NCI-H1436 treated with DMSO at 0.1 percent for 48 hours (cell line): ENCODE measurements at places on chromosomes 6 and 20.

GRCh38 chr6:25389471-25389870 lies 110.3 kb downstream of the CARMIL1 start:
- no peak for DNase-seq

GRCh38 chr6:14676064-14676463 lies 558.5 kb downstream of the CD83 start:
- no peak for DNase-seq

DNA sequence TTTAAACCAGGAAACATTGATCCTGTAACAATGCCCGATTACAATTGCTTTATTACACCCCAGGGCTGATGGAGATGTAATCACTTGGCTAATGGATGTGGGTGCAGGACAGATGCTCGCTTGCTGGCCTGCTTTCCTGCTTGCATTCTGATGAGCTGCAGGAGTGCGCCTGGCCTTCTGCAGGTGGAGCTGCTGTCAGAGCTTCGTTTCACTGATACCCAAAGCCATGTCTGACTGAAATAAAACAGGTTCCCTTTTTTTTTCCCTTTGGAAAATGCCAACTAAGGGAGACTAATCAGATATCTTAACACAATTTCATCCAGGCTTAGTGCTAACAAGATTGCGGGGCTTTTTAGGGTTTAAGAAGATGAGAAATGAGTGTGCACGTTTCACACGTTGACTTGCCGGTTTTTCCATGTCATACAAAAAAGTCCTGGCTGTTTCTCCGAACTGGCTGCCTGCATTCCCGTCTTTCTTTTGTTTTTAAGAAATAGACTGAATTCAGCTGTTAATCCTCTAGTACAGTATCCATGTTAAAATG lies 60.7 kb downstream of the VAPB start:
- no peak for DNase-seq

- no peak for DNase-seq
Measured at GRCh38 chr6:165571721-165572132, 91.3 kb downstream of the PDE10A start.

DNA sequence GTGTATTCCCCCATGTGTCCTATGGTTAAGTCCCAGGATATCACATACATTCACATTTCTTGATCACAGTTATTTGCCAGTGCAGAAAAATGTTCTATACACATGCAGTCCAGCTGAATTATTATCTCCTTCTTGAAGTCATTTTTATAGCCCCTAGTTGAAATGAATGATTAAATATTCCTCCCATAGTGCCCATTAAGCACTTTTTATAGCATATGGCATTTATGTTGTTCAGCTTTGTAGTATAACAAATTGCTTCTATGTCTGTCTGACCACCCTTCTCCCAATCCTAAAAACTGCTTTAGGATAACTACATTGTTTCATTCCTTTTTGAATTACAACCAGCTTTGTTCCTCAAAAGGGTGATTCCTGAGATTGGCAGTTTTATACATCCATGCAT lies 123.5 kb downstream of the ADGRB3 start:
- DNase-seq: no peak

GRCh38 chr6:165766026-165766425 lies 103.0 kb upstream of the PDE10A start:
- no peak for DNase-seq

DNA sequence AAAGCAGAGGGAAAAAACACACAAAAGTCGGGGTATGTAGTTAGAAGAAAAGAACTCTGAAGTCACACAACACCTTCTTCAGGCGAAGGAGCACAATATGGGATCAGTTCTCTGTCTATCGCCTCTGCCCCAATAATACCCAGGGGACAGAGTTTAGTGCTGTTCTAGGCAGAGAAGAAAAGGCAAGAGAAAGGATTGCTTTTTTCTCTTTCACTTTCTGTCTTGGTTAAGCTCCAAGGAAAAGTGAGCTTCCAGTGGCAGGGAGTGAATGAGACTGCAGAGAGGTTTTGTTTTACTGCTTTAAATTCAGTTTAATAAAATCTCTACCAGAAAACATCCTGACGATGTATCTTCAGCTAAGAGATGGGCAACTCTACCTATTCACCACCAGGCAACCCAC lies 86.6 kb upstream of the STXBP5 start:
- no peak for DNase-seq

GRCh38 chr20:15923030-15923776 lies 650.0 kb downstream of the KIF16B start:
- DNase-seq: no peak

- no peak for DNase-seq
Measured at GRCh38 chr6:82711971-82712370, 348.4 kb downstream of the TPBG start.

DNA sequence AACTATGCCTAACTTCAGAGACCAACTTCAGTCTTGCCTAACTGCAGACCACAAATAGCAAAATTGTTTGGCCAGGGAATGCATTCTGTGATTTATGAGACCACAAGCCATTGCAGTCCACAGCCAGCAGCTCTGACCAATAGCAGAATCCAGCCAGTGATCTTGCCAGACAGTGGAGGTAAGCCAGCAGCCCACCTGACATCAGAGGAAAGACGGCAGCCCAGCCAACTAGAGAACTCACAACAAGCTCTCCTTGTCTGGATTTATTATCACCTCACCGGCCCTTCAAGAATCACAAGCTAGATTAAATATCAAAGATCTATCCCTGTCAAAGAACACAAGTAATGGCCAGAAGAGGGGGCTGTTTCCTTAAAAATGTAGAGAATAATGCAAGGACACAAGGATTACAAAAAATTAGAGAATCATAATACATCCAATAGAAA lies 66.5 kb upstream of the SLC35F1 start:
- DNase-seq: no peak

- DNase-seq: no peak
Measured at GRCh38 chr6:2552526-2553154, 198.1 kb downstream of the MYLK4 start.

GRCh38 chr6:167793421-167793820 lies 33.3 kb upstream of the AFDN start:
- DNase-seq: no peak

DNA sequence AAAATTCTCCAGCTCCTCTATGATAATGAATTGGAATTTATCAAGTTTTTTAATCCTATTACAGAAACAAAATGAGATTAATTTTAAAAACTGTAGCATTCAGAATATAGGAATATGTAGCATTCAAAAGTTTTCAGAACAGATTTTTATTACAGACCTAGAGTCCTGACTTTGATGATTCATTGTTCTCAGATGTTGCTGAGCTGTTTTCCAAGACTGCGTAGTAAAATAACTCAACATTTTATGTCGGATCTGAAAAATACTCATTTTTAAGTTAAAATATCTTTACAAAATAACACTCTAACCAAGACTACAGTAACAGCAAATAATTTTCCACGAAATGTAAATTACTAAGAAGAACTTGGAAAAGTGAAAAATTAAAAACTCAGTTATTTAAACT lies 67.1 kb downstream of the SYCP2 start:
- no peak for DNase-seq

DNA sequence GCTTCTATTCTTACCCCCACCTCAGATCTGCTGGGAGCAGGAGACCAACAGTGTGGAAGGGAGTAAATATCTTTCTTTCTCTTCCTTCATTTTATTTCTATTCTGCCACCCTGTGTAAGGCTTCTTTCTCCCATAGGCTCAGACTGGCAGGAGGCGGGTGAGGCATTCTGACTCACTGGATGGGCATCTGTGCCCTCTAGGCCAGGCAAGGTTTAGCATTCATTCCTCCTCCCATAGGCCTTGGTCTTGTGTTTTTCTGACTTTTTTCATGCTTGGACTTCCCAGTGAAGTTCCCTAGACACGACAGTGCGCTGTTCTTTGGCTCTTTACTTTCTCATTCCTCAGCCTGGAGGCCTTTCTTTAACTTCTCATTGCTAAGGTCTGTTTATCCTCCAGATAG lies 235.2 kb downstream of the SYNE1 start:
- no peak for DNase-seq

DNA sequence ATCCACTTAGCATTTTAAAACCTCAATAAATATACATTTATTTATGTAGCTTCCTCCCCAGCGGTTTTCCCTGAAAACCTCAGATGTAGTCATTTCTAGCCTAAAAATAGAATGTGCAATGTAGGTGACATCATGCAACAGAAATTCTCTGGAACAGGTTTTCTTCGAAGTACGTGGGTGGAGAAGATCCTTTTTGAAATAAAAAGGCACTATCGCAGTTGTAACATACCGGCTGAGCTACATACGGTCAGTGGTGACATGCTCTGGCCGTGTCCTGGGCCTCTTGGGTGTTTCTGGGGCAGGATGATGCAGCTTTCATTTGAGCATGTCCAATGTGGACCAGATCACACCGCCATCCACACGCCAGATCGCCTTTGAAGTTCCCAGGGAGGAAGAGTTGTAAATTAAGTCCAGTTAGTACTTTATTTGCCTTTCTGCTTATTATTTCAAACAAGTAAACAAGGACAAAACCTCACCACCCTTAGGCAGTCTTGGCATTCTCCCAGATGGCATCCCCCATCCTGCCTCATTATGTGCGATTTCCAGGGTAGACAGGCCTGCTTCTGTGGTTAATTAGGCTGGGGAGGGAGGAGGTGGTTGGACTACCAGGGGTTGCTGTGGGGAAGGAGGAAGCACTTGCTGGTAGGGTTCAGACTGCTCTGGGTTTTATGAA lies 109.5 kb upstream of the CLDN20 start:
- DNase-seq: no peak

DNA sequence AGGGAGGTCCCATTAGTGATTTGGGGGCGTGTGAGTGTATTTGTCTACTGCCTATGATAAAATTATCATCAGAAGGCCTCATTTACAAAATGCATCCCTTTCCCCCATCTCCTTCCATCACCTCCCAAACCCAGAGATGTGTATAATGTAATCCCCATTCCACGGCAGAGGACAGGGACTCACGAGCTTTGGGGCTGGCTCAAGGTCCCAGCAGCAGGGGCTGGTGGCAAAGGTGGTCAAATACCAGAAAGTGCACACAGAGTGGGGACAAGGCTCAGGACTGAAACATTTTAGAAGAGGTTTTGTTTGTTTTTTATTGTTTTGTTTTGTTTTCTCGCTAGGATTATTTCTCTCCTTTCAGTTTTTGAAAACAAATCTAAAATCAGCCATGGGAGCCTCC lies 68.5 kb upstream of the TOP1 start:
- DNase-seq: no peak

GRCh38 chr6:56671651-56672461 lies 29.2 kb upstream of the DST start:
- DNase-seq: no peak

GRCh38 chr6:53048431-53049195 lies 16.6 kb upstream of the FBXO9 start:
- DNase-seq: no peak

GRCh38 chr6:25953733-25954132 lies 8.9 kb upstream of the TRIM38 start:
- DNase-seq: no peak

DNA sequence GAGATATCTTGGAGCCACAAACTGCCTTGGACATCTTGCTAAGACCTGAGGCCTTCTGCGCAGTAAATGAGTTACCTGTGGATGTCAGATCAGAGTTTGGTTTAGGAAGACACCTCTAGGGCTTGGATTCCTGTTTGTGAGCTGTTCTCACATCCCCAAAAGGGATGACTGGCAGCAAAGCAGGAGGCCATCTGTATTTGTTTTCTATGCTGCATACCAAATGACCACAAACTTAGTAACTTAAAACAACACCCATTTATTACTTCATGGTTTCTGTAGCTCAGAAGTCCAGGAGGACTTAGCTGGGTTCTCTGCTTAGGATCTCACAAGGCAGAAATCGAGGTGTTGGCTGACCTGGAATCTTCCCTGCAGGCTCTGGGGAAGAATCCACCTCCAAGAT lies 116.7 kb downstream of the UNC5CL start:
- DNase-seq: no peak

GRCh38 chr6:30450548-30450908 lies 38.8 kb upstream of the HLA-E start:
- no peak for DNase-seq

GRCh38 chr6:3749977-3750316 lies 1.6 kb downstream of the PXDC1 start:
- no peak for DNase-seq
